ENCODE measurements at places on chromosomes 12 and 14.

- DNase-seq = no peak
Observed at GRCh38 chr14:56198438-56198837, 80.2 kb downstream of the PELI2 start.

DNA sequence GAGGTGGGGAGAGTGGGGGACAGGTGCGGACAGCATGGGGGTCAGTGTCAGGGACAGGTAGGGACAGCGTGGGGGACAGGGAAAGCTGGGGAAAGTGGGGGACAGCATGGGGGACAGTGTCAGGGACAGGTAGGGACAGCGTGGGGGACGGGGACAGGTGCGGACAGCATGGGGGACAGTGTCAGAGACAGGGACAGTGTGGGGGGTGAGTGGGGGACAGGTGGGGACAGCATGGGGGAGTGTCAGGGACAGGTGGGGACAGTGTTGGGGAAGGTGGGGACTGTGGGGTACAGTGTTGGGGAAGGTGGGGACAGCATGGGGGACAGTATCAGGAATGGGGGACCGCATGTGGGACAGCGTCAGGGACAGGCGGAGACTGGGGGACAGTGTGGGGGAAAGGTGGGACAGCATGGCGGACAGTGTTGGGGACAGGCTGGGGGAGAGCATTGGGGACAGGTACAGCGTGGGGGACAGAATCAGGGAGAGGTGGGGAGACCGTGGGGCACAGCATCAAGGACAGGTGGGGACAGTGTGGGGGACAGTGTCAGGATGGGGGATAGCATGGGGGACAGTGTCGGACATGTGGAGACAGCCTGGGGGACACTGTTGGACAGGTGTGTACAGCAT is 96.1 kb downstream of the TMEM121 start:
- no peak for DNase-seq

- DNase-seq = no peak
Observed at GRCh38 chr14:64721899-64722298, 17.7 kb downstream of the PLEKHG3 start.

- DNase-seq = no peak
Observed at GRCh38 chr12:27524839-27525753, 1.1 kb downstream of the PPFIBP1 start.

DNA sequence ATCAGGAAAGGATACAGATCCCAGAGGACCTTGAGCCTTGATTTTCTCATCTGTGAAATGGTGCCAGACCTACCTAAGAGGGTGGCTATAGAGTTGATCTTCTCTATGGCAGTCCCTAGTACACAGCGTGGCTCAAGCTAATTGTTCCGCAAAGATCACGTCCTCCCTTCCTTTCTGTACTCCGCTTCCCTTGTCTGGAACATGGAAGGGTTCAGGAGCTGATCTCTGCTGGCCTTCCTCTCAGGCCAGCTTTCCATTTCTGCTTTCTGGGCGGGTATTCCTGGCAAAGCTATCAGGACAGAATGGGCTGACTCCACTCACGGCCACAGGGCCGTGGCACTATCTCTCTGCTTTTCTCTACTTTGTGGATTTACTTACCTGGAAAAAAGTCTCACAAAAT is 6.5 kb downstream of the CAMKK2 start:
- DNase-seq = no peak

DNA sequence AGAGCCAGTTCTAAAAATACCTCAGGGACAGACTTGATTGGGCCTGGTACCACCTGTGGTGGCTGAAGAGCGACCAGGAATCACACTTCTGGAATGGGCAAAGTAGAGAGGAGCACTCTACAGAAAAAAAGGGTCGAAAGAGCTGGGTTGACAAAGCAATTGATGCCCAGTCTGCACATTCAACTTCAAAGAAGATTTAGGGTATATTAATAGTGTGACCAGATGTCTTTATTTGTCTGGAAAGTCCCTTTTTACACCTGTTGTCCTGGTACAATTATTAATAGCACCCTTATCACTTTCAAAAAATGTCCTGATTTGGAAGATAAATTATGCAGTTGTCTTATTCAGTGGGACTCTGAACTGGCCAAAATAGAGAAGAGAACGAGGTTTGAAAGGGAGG is 137.5 kb downstream of the DYRK2 start:
- DNase-seq = no peak

Data from HL-60 (cell line).